ENCODE measurements at places on chromosomes 7 and 10.
A peak's percentile ranks its signal among the peaks of the same experiment; 100 is the strongest.

DNA sequence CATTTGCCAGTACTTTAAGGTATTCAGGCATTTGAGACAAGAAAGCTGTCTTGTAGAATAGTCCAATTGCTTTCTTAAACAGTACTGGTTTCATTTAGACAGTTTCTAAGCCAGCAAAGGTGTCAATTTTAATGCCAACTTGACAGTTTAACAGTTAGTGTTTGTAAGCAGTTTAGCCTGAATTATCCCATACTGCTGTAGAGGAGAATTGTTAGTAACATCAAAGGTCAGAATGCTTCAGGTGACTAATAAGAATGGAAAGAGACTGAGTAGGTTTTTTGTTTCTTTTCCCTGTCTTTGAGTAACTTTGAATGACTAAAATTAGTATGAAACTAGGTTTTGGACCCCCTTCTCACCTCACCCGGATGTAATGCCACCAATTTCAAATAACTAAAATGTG is 29.5 kb upstream of the VDAC2 start:
- DNase-seq: no peak

- DNase-seq: no peak
Measured at GRCh38 chr7:30873207-30873606, 38.4 kb upstream of the AQP1 start.

GRCh38 chr10:121662945-121663917 is 65.0 kb upstream of the FGFR2 start:
- peak; percentile 50 for DNase-seq

DNA sequence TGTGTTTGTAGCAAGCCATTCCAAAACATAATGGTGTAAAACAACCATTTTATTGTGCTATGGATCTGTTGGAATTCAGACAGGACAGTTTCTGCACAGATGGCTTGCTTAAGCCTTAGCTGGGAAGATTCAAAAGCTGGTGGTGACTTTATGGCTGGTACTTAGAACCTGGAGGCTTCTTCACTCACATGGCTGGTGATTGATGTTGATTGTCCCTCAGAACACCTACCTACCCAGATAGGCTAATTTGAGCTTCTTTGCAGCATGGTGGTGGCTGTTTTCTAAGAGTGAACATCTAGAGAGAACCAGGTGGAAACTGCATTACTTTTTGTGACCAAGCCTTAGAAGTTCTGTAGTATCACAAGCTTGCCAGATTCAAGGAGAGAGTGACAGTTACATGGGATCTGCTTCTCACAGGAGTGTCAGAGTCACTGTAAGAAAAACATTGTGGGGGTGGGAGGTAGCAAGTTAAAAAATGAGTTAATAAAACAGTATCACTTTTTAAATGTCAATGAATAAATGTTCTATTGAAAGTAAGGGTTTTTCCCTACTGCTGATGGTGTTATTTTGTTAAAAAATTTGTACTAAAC is 7.1 kb downstream of the R3HCC1L start:
- DNase-seq: no peak

GRCh38 chr7:95772771-95773581 is 622 bp downstream of the DYNC1I1 start:
- DNase-seq: peak; percentile 38

DNA sequence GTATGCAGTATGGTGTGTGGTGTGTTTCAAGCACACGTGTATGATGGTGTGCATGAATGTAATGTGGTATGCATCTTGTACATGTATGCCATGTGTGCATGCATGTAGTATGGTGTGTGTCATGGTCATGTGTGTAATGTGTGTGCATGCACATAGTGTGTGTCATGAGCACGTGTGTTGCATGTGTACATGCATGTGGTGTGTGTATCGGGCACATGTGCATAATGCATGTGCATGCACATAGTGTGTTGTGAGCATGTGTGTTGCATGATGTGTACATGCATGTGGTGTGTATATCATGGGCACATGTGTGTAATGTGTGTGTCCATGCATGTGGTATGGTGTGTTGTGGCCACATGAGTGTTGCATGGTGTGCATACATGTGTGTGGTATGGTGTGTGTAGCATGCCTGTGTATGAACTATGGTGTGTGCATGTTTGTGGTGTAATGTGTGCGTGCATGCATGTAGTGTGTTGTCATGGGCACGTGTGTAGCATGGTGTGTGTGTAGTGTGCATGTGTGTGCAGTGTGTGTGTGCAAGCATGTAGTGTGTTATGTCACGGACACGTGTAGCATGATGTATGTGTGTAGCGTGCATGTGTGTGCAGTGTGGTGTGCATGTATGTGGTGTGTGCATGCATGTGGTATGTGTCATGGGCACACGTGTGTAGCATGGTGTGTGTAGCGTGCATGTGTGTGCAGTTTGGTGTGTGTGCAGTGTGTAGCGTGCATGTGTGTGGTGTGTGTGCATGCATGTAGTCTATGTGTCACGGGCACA is 17.6 kb downstream of the KNDC1 start:
- no peak for DNase-seq

- no peak for DNase-seq
Measured at GRCh38 chr7:157754416-157754790, 417.6 kb downstream of the DNAJB6 start.

GRCh38 chr7:29798422-29798821 is 7.9 kb upstream of the WIPF3 start:
- DNase-seq: no peak

- peak; percentile 93 for DNase-seq
Measured at GRCh38 chr7:120857588-120858573, at the start of gene TSPAN12. Gene TSPAN12, minus strand, starts transcription at chr7:120858144. Its CDS starts 1,381 bp downstream, at chr7:120856763.

- DNase-seq: no peak
Measured at GRCh38 chr7:68074242-68074641, 1077.6 kb downstream of the TYW1 start.

GRCh38 chr7:26721450-26721849 is 142.9 kb downstream of the SKAP2 start:
- DNase-seq: no peak

- no peak for DNase-seq
Measured at GRCh38 chr10:103799341-103799740, 56.0 kb downstream of the SH3PXD2A start.

GRCh38 chr7:63042730-63043511 is 955.7 kb upstream of the ZNF722 start:
- DNase-seq: no peak

GRCh38 chr7:49037346-49038210 is 113.2 kb downstream of the CDC14C start:
- DNase-seq: no peak

GRCh38 chr10:21514129-21514817 is 11.2 kb downstream of the SKIDA1 start:
- DNase-seq: peak; percentile 38

GRCh38 chr7:110071192-110071591 is 1019.7 kb upstream of the LRRN3 start:
- DNase-seq: no peak

DNA sequence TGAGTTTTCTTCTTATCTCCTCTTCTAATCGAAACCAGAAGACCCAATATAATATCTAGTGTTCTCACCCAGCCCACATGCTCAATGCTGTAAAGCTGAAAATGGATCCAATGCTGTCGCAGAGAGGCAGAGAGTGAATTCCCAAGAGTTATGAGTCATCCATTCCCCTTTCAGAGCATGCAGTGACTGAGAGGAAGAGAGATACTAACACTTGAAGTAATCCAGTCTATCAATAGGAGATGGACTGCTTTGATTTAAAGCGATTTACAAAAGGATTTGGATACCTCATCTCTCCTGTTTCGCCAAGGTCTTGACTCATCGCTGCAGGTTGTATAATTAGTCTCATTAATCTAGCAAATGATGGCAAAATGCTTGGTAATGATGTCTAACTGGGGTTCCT is 41.5 kb upstream of the PRKCQ start:
- no peak for DNase-seq

DNA sequence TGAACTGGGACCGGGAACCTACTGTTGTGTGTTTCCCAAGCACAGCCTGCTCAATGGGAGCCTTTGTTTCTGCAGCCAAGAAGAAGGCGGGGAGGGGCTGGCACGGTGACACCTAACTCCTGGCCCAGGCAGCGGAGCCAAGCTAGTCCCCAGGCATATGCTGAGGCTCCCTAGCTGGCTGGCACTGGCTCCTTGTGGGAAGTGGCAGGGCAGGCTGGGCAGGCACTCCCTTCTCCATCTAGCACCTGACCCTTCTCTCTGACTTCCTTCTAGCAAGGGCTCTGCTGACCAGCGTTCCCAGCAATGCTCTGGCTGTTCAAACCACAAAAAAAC is 325.0 kb downstream of the PLXNA4 start:
- peak; percentile 74 for DNase-seq
